ENCODE measurements at places on chromosomes 5 and 9.

- no peak for DNase-seq
Observed at GRCh38 chr9:93079371-93079770, 16.6 kb upstream of the CARD19 start.

GRCh38 chr5:35337340-35338156, 107.3 kb upstream of the PRLR start:
- no peak for DNase-seq

- peak; percentile 78 for DNase-seq
Observed at GRCh38 chr5:179765400-179765799, 28.4 kb upstream of the LTC4S start.

DNA sequence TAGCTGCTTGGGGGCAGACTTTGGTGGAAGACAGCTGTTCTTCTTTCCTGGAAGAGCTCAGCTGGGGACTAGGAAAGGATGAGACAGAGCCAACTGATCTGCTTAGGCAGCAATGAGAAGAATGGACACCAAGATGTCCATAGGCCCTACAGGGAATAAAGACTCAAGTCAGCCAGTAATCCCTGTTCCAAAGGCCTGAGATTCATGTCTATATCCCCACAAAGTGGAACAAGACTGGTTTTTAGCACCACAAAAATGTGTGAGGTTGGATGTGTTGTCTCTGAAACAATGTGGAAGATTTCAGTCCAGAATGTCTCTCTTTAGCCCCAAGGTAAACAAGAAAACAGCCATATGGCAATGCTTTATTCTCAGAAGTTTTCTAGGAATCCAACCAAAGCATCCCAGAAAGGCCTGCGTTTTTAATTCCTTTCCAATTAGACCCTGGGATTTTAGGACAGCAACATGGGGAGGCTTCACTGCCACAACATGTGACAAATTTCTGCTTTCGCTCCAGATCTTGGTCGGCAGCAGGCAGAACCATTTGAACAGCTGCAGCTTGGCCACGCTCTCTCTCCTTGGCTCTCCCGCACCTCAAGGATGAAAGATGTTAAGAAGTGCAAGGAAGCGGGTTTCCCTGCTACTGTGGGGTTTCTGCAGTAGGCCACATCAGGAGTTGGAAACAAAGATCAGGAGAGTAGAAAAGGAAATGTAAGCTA, 245.1 kb downstream of the FSTL4 start:
- no peak for DNase-seq

- no peak for DNase-seq
Observed at GRCh38 chr9:12670006-12670405, 23.2 kb upstream of the TYRP1 start.

- DNase-seq: no peak
Observed at GRCh38 chr5:64165500-64166200, at the start of gene RNF180. TSS of gene RNF180 (plus strand) at chr5:64165843. CDS start at chr5:64200808, 34,965 bp downstream.
